ENCODE measurements at places on chromosomes 4 and X.

DNA sequence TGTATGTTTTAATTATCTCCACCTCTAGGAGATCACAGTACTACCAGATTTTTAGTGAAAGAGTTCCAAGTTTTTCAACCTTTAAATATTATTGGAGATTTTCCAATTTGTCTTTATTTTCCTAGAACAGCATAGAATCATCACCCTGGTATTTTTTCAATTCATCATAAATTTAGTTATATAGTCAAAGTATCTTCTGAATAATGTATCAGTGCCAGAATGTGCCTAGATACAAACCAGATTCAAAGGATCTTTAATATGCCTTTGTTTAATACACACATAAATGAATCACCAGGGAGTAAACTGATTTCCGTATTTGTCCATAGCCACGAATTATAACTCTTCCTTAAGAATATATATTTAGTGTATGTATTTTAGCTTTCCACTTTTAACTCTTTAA, 1373.1 kb downstream of the STIM2 start:
- no peak for DNase-seq

GRCh38 chr4:72448231-72448630, 120.8 kb downstream of the ADAMTS3 start:
- no peak for DNase-seq

DNA sequence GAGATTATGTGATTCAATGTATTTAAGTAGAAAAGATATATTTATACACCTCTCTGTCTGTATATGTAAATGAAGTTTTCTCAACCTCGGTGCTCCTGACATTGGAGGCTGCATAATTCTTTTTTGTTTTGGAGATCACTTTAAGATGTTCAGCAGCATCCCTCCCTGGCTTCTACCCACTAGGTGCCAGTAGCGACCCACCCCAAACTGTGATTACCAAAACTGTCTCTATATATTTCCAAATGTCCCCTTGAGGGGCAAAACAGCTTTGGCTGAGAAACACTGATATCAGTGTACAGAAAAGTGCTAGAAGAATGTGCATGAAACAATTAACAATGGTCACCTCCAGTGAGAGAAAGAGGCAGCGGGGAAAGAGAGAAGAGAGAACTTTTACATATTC, 51.2 kb downstream of the DCX start:
- no peak for DNase-seq

GRCh38 chr4:3434881-3435685, 6.7 kb upstream of the HGFAC start:
- DNase-seq = no peak

DNA sequence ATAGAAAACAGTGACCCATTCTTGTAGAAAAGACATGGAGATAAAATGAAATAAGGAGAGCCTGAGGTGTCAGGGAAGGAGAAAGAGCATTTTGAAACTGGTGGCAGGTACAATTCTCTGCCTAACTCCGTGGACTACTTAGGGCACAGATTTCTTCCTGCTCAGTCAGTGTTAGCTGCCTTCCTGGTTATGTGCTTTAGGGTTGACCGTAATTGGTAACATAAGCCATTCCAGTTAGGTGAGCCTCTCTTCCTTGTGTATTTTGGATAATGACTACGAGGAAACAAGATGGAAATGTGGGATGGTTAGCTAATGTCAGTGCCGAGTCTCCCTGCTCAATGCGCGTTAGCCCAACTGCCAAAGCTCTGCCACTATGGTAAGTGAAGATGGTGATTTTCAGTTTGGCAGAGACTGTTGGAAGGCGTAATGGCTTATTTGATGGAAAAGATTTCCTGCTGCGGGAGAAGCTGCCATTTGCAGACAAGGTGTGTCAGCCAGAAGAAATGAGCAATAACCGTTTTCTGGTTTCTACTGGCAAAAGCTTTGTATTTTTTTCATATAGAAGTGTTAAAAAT, 174.1 kb downstream of the CBR4 start:
- DNase-seq = no peak

- DNase-seq = no peak
Measured at GRCh38 chr4:105714932-105715331, 6.3 kb downstream of the GSTCD start.
